Nephron progenitor cell (in vitro differentiated cells): ENCODE measurements at places on chromosomes 13 and 19.
A peak's percentile ranks its signal among the peaks of the same experiment; 100 is the strongest.

DNA sequence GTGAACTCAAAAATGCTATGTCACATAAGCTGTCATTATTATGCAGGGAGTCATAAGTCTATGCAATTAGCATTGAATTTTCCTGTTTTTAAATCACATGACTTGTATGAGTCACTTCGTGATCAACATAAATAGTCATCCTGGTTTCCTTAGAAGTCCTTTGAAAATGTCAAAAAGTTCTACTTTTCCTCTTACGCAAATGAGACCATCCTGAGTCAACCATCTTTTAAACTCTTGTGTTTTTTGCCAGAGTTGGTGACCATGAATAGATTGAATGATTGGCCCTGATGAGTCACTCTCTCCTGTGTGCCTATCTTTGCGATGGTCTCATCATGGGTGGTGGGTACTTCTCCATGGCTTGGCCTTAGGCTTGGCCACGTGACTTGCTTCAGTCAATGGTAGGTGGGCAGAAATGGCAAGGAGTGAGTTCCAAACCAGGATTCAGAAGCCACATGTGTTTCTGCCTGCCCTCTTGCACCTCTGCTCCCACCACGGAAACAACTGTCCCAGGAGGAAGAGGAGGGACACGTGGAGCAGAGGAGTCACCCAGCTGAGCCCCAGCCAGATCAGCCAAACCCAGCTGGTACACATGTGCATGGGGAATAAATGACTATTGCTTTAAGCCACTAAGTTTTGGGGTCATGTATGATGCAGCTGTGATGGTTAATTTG lies 123.5 kb upstream of the CACNA1A start:
- DNase-seq, result no peak

- DNase-seq, result no peak
Observed at GRCh38 chr19:42380155-42380554, 9.9 kb downstream of the CNFN start.

- DNase-seq, result no peak
Observed at GRCh38 chr13:33994198-33994597, 176.2 kb downstream of the RFC3 start.

DNA sequence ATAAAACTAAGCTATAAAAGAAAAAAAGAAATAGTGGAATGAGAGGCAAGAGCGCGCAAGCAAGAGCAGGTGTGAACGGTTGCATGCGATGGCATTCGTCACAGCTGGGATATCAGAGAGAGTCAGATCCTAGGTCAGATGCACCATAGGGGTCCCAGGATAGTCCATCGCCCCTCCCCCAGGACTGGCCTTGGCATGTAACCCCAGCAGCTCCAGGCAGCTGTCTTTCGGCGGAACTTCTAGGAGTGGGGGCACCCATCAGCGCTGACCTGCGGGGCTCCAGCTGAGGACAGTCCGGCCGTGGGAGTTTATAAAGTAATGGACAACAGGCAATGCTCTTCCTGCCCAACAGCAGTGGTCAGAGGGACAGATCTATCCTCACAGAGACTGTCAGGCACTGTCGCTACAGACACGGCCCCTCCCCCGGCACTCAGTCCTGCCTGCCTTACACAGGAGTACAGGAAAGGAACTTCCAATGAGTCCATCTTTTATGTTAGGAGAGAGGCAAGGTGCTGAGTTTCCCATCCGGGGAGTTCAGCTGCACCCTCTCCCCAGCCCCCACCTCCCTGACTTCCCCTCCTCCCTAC lies 1.4 kb downstream of the SIAH3 start:
- peak; percentile 45 for DNase-seq

GRCh38 chr19:55672418-55672817 lies 2.6 kb upstream of the EPN1 start:
- DNase-seq, result no peak

- no peak for DNase-seq
Observed at GRCh38 chr13:106376401-106377112, 158.9 kb downstream of the EFNB2 start.

GRCh38 chr13:99969453-99969918 lies 2.1 kb downstream of the ZIC5 start:
- peak; percentile 61 for DNase-seq

DNA sequence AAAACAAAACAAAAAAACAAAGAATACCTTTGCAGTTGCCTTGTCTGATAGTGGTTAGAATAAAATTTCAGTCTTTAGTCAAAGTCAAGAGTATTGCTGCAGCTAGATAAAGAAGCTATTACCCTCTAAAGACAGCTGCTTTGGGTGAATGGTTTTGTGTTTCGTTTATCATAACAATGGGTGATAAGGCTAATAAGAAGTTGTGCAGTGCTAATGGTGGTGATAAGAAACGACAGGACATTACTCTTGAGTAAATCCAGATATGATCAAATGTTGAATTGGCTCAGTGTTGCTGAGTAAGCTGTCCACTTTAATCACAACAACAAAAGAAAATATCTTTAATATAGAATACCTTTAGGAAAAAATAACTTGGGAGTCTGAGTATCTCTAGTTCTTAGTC lies 1825.3 kb downstream of the SLITRK5 start:
- DNase-seq, result no peak

DNA sequence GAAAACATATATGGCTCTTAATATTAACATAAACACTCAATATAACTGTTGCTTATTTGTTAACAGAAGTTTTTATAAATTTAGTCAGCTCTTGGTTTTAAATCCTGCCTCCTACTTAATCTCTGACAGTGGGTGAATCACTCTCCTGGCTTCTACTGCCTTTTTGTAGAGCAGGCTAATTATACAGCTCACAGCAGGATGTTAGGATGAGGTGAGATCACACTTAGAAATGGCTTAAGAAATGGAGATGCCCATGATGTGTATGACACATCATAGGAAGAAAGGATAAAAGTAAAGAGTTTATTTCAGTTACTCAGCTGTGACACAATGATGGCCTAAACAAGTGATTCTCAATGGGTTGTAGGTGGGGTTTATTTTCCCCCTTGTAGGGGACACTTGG lies 345.6 kb downstream of the SPRY2 start:
- DNase-seq, result no peak

DNA sequence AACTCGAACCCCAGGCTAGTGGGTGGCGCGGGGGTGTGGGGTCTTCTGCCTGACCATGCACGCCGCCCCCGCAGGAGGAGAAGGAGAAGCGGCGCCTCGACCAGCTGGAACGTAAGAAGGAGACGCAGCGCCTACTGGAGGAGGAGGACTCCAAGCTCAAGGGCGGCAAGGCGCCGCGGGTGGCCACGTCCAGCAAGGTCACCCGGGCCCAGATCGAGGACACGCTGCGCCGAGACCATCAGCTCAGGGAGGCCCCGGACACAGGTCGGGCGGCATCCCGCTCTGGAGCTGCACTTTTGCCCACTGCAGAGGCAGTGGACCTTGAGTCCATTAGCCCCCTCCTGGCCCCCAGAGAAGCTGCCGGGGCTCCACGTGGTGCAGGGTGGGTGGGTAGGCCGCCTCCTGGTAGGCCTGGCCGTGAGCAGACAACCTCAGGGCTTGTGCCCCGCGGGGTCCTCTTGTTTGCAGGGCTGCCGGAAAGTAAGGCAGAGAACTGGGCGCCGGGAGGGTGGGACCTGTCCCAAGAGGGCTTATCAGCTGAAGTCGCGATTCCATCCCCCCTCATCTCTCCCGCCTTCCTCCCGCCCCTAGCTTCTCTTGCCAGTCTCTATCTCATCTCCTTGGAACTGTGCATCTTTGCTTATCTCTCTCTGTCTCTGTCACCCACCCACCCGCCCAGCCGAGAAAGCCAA lies 9.9 kb downstream of the CCDC124 start:
- DNase-seq, result no peak

GRCh38 chr19:17794731-17795494 lies at the start of gene B3GNT3:
B3GNT3 (plus strand) TSS chr19:17795138; CDS start chr19:17807808, 12,670 bp downstream.
- peak; percentile 35 for DNase-seq

DNA sequence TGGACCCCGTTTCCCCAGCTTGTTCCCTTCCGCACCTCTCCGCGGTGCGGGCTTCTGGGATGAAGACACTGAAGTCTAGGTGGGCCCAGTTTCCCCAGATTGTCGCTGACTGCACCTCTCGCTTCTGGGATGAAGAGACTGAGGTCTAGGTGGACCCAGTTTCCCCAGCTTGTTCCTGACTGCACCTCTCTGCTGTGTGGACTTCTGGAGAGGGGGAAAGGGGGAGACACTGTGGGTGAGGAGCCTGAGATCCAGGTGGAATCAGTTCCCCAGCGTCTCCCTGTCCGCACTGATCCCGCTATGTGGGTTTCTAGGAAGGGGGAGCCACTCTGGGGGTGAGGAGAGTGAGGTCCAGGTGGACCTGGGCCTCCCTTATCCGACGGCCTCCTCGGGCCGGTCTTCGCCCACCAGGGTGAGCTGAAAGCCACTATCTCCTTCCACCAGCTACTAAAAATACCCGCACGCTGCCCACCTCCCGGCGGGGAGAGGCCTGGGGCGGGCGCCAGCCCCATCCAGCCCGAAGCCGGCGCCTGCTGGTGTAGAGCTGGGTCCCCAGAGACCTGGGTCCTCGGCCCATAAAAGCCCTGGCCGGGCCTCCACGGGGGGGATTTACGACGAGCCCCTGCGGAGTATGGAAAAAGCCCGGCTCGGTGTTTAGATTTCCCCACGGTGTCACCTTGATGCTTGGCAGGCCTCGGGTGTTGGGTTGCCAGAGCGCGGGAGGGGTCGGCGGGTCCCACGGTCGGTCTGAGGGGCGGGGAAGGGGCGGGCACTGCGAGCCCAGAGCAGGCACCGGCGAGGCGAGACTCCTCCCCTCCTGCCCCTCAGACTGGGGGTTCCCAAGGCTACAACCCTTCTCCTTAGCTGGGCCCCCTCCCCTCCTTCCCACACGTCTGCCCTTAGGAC lies 10.6 kb downstream of the FUT6 start:
- DNase-seq, result peak; percentile 92

- DNase-seq, result peak; percentile 42
Observed at GRCh38 chr19:572743-573518, 535 bp downstream of the BSG start.

DNA sequence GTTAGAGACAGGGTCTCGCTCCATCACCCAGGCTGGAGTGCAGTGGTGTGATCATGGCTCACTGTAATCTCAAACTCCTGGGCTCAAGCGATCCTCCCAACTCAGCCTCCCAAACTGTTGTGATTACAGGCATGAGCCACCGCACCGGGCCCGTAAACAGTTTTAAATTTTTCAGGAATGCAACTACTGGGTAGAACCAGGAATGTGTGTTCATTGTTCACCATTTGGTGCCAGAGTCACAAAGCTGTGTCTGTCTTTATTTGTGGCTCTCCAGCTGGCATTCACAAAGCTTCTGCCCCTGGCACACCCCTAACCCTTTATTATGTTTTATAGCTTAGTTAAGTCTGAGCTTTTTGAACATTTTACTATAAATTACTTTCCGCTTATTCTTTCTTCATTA lies 19.8 kb upstream of the ACP7 start:
- DNase-seq, result no peak

DNA sequence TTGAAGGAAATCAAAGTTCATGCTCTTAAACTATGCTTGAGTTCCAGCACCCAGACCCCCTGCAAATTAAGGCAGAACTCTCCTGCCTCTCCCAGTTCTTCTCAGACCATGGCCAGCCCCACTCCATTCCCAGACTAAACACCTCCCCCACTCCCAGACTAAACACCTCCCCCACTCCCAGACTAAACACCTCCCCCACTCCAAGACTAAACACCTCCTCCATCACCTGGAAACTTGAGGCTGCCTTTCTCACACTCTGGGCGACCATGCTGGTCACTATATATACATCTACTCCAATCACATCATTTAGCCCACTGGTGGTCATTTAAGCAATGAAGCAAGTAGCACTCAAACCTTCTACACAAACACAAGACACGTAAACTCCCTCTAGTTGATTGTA lies 57.2 kb downstream of the CAB39L start:
- DNase-seq, result no peak

DNA sequence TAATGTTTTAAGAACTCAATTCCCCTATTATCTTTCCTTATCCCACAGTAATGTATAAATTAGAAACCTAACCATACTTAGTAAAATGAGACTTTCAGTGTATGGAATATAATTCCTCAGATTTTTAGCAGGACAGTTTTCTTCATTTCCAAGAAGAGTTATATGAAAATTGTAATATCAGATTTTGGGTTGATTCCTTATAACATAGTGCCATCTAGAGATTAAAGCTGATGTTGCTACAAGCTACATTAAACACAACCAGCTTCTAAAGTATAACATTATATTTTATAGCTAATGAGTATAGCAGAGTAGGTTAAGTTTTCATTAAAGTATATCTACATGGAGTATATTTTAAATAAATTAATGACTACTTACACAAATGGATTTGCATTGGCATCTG lies 99.7 kb upstream of the MIR17HG start:
- DNase-seq, result no peak

- DNase-seq, result no peak
Observed at GRCh38 chr13:79966493-79966895, 374.4 kb downstream of the SPRY2 start.

DNA sequence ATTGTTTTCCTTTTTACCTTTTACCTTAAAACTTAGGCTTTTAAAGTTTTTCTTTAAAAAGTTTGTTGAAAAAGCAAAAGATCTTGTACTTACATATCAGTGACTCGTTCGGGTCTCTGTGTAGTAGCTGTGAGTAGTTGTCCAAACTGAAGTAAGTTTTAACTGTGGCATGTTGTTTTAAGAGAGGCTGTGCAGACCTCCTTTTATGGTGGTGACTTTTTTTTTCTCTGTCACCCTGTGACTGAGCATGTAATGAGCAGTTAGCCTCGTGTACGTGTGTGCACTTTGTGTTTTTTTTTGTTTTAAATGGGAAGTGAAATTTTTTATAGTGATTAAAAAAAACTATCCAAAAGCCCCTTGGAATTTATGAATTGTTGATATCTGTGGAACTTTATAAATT lies at the start of gene GPR183:
Gene GPR183, minus strand, starts transcription at position 153 of the 400 bp plus-strand sequence. CDS start 11,254 bp downstream, outside the sequence.
- DNase-seq, result no peak

DNA sequence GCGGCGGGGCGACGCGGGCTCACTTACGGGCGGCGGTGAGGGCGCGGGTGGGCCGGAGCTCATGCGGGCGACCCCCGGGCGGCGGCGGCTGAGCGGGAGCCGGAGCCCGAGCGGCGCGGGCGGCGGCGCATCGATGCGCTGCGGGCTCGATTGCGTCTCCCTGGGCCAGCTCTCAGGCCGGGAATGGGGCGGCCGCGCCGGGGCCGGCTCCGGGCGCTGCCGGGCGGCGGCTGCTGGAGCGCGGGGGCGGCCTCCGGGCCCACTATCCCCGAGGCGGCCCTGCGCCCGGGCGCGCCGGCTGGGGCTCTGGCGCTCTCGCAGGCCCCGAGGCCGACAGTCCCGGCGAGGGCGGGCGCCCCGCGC lies 1.4 kb upstream of the TSHZ3 start:
- peak; percentile 76 for DNase-seq

DNA sequence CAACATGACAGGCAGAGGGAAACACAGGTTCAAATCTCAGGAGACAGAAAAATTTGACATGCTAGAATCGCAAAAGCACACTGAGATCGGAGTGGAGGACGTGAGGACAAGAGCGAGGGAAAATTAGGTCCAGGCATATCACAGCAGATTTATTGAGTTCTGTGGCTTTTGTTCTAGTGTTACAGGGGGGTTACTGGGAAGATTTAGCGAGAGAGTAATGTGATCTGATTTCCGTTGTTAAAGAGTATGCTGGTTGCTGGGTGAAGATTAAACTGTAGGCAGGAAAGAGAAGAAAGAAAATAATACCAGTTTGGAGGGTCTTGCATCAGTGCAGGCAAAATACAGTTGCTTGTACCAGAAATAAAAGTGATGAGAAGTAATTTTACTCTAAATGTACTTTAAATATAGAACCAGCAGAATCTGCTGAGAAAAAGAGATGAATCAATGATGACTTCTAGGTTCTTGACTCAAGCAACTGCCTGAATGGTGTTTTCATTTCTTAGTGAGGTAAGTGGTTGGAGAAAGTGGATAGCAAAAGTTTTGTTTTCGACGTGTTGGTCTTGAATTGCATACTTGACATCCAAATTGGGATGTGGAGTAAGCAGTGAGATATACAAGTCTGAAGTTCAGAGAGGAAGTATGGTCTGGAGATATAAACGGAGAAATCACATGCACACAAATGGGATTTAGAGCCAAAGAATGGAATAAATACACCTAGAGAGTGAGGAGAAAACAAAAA lies 35.7 kb downstream of the UFM1 start:
- no peak for DNase-seq
